Lung (tissue), 17 donors: ENCODE measurements at places on chromosomes 16 and 17. TPM values are rescaled to one million over a fixed set of nuclear protein-coding genes. Genes with fewer than 3 reads are reported as not detected.

Gene FOXF1
- 34.4 TPM for total RNA-seq

Gene ZNF423
- 4.9 TPM for total RNA-seq

Gene CACNG4
- 5.4 TPM for total RNA-seq

Gene SETD1A
- total RNA-seq, result 22.0 TPM

Gene IKZF3
- 3.9 TPM for total RNA-seq

Gene AGRP
- total RNA-seq, result 1.4 TPM
